ENCODE measurements at places on chromosomes 1 and 21.

DNA sequence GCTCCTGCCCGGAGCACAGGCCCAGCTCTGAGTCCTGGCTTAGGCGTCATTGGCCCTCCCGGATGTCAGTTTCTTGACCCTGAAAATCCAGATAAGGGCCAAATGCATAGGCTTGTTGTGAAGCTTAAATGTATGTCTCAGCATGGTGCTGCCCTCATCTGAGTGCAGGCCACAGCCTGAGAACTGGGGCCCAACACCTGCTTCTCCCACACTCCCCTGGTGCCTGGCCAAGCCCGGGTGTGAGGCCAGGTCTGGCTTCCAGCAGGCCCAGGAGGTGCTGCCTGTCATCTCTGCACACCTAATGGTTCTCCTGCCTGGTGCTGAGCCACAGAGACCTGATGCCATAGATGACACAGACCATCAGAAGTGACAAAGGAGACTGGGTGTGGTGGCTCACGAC lies 14.0 kb downstream of the MX2 start:
- no peak for DNase-seq
- H3K36me3 ChIP-seq = no peaks in the 10 kb centered on the region
- no peaks in the 10 kb centered on the region for H3K4me1 ChIP-seq
- H3K27ac ChIP-seq = no peak overlapping the region
- H3K27me3 ChIP-seq = no peaks in the 10 kb centered on the region
- H3K4me3 ChIP-seq = no peak overlapping the region

DNA sequence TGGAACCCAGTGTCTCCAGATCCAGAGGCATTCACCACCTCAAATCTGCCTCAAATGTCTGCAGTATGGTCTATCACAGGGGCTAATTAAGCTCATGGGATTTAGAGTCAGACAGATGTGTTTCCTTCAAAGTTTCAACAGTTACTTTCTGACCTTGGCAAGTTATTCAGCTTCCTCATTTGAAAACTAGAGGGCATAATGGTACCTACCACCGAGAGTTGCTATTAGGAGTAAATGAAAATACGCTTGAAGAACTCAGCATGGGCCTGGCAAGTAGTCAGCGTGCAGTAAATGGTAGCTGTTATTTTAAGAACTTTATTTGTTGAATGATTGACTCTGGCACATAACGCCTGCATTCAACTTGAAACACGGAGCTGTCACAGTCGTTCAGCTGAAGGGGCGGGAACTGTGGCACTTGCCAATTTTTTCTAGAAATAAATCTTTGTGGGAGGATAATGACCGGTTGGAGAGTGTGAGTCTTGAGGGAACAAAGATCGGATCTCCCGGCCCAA lies 1.2 kb upstream of the CAP1 start:
- DNase-seq = peak; percentile 40
- peak overlapping the region; percentile 48 for H3K4me3 ChIP-seq
- no peaks in the 10 kb centered on the region for H3K27me3 ChIP-seq
- H3K4me1 ChIP-seq = peaks cover 4% of the 10 kb centered on the region
- peak overlapping the region; percentile 97 for H3K27ac ChIP-seq

- no peaks in the 10 kb centered on the region for H3K36me3 ChIP-seq
- no peak for DNase-seq
- H3K4me3 ChIP-seq = no peak overlapping the region
These were observed 2.1 kb upstream of the RGS8 start for GRCh38 chr1:182686446-182686845.

DNA sequence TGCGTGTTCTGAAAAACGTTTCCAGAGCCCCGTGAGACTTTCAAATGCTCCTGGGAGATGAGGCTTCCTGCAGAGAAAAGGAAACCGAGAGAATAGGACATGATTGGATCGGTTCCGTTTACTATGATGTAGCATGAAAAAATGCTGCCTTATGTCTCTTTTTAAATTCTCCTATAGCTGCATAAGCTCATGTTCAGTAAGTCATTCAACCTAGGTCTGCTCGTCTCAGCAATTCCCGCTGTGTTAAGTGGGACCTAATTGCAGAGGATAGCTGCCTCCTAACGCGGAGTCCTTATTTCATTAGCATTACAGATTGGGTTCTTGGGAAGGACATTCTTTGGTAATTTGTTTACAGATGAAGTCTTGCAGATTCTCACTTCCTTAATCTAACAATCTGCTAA lies 165.3 kb downstream of the GALNT2 start:
- H3K36me3 ChIP-seq = no peaks in the 10 kb centered on the region
- H3K4me3 ChIP-seq = no peak overlapping the region
- peak; percentile 90 for DNase-seq
- H3K4me1 ChIP-seq = peaks cover 21% of the 10 kb centered on the region
- H3K27ac ChIP-seq = no peak overlapping the region
- no peaks in the 10 kb centered on the region for H3K27me3 ChIP-seq

DNA sequence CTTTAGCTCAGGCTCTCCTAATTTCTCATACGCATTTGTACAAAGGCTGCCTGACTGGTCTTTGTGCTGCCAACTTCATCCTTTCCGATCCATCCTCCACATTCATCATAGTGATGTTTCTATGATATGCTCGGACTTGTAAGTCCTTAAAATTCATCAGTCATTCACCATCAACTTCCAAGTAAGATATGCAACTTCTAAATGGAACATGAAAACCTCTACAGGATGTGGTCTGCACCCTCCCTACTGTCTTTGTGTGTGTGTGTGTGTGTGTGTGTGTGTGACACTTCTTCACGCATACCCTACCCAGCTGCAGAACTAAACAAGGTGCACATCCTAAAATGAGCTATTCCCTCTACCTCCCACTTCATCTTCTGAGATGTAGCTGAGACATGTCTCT lies 397.9 kb upstream of the NR5A2 start:
- H3K4me1 ChIP-seq = no peaks in the 10 kb centered on the region
- H3K36me3 ChIP-seq = no peaks in the 10 kb centered on the region
- H3K27ac ChIP-seq = no peak overlapping the region
- no peak for DNase-seq
- H3K4me3 ChIP-seq = no peak overlapping the region

GRCh38 chr1:231519166-231519565 lies 9.3 kb upstream of the TSNAX start:
- H3K4me3 ChIP-seq = no peak overlapping the region
- no peaks in the 10 kb centered on the region for H3K36me3 ChIP-seq
- H3K27me3 ChIP-seq = no peaks in the 10 kb centered on the region
- DNase-seq = no peak

DNA sequence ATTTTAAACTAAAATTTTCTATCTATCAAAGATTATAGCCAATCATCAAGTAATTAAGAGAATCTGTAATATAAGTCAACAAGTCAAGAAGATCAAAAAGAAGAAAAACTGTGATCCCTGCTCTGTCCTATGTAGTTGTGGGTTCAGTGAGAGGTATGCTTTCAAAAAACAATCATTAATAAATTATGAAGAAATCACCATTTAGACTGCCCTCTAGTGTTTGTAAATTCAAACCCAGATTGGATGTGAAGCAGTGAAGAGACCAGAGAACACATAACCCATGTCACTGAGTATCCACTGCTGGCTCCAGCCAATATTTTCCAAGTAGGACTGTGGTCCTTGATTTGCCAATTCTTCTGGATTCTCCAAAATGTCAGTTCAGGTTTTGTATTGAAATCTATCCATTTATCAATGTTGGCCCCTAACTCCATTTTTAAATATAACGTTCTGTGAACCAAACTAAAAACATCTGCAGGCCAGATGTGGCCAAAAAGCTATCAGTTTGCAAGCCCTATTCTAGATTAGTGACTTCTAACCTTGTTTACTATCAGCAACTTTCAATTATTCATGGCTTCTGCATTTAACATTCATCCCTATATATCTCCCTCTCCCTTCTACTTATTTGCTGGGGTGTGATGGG lies 467.5 kb upstream of the CXADR start:
- no peaks in the 10 kb centered on the region for H3K36me3 ChIP-seq
- no peak overlapping the region for H3K27ac ChIP-seq
- H3K27me3 ChIP-seq = no peaks in the 10 kb centered on the region

- H3K36me3 ChIP-seq = no peaks in the 10 kb centered on the region
- H3K27me3 ChIP-seq = no peaks in the 10 kb centered on the region
- H3K4me3 ChIP-seq = no peak overlapping the region
- no peak overlapping the region for H3K27ac ChIP-seq
- no peaks in the 10 kb centered on the region for H3K4me1 ChIP-seq
These were observed 203.1 kb downstream of the NFIA start for GRCh38 chr1:61285371-61285885.

GRCh38 chr1:246043556-246043955 lies 463.5 kb downstream of the SMYD3 start:
- no peaks in the 10 kb centered on the region for H3K4me1 ChIP-seq
- H3K27me3 ChIP-seq = no peaks in the 10 kb centered on the region
- no peaks in the 10 kb centered on the region for H3K36me3 ChIP-seq

DNA sequence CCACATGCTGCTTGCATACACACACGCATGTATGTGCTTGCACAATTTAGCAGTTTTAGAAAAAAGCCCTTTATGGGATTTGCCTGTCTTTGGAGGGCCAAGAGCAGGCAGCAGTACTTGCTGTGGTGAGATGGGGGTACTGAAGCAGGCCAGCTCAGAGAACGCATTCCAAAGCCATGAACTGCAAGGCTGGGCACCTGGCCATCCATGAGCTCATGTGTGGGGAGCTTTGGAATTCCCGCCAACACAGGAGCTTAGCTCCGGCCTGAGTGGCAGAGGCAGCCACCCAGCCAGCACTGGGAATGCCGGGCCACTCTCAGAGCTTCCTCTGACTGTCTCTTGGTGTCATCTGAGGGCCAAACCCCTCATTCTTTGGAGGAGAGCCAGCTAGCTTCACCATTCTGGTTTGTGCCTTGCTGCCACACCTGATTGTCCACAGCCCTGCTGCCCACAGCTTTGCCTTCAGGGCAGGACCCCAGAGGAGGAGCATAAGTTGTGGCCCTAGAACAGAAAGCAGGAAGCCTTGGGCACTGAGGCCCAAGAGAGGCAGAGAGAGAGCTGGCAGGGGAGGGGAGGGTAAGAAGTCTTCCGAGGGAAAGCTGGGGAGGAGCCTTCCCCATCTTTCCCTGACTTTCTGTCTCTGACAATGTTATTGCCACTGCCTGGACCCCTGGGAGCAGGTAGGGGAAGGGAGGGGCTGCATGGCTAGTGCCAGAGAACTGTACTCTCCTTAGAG lies 92.1 kb upstream of the POU3F1 start:
- H3K36me3 ChIP-seq = no peaks in the 10 kb centered on the region
- peak; percentile 67 for DNase-seq
- H3K27me3 ChIP-seq = no peaks in the 10 kb centered on the region
- no peak overlapping the region for H3K27ac ChIP-seq
- H3K4me3 ChIP-seq = no peak overlapping the region

DNA sequence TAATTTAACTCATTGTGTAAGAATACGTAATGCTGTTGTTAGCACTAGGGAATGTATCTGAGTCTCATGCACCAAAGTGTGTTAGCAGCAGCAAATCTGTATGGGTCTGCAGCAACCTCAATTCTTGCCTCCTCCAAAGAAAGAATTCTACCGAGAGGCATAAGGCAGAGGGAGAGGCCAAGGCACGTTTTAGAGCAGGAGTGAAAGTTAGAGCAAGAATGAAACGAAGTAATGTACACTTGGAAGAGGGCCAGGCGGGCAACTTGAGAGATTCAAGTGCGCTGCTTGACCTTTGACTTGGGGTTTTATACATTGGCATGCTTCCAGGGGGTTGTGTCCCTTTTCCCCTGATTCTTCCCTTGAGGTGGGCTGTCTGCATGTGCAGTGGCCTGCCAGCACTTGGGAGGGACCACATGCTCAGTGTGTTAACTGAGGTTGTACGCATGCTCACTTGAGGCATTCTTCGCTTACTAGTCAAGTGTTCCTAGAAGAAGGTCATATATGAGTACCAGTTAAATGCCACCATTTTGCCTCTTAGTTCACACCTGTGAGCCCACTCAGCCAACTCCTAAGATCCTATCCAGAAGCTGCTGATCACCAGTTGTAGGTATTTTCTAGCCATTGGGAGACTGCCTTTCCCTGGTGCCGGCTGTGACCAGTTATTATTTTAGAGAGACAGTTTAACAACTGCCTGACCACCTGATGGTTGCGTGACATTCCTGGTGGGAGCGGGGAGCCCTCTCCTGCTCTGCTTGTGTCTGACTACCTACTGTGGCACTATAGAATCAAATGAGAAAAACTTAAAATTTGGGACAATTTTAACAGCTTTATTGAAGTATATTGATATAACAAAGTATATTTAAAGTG lies 2.7 kb upstream of the CNN3 start:
- no peak overlapping the region for H3K4me3 ChIP-seq
- no peak overlapping the region for H3K27ac ChIP-seq
- H3K4me1 ChIP-seq = peaks cover 10% of the 10 kb centered on the region
- no peaks in the 10 kb centered on the region for H3K36me3 ChIP-seq
- no peaks in the 10 kb centered on the region for H3K27me3 ChIP-seq
- peak; percentile 62 for DNase-seq

GRCh38 chr1:32791881-32792280 lies 25.3 kb downstream of the YARS1 start:
- no peak overlapping the region for H3K4me3 ChIP-seq
- DNase-seq = no peak
- peaks cover 13% of the 10 kb centered on the region for H3K36me3 ChIP-seq
- no peaks in the 10 kb centered on the region for H3K4me1 ChIP-seq
- H3K27ac ChIP-seq = no peak overlapping the region
- H3K27me3 ChIP-seq = no peaks in the 10 kb centered on the region

DNA sequence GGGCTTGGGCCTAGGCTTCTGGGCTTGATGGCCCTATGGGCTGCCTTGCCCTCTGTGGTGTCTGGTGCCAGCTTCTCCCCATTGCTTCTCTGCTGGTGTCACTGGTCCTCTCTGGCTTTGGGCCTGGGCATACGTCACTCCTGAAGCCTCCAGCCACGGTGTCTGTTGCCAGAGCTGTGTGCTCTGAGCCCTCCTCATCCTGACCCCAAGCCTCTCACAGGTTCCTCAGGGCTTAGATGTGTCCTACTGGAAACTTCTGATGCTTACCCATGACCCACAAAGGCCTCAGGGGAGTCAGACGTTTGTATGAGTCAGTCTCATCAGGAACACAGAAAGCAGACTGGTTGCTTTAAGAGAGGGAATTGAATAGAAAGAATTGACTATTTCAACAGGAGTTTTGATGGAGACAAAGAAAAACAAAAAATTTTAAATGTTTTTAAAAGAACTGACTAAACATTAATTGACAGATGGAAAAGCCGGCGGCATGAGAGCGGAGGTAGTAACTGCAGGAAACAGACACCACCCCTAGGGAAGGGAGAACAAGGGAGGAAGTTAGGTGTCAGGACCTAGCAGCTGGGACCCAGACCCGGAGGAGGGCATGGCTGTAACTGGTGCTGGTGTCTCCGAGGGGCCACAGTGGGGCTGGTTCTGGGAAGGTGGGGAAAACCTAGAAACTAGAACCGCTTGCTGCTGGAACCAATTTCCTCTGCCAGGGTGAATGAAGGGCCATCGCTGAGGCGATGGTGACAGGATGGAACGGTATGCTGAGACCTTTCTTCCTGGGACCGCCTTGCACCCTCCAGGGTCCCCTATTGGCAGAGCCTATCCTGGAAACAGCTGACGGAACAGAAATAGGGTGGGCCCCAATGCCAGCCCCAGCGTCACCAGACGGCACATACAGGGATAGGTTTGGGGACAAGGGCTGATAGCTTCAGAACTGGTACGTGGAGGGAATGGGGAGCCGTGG lies 40.0 kb upstream of the CITED4 start:
- H3K27me3 ChIP-seq = no peaks in the 10 kb centered on the region
- H3K4me1 ChIP-seq = peaks cover 4% of the 10 kb centered on the region
- no peak overlapping the region for H3K4me3 ChIP-seq
- peak; percentile 26 for DNase-seq
- no peaks in the 10 kb centered on the region for H3K36me3 ChIP-seq

Data from mesendoderm (in vitro differentiated cells).